ENCODE measurements at places on chromosomes 7 and 10. TPM values are rescaled to one million over a fixed set of nuclear protein-coding genes. Genes with fewer than 3 reads are reported as not detected.

- no peak overlapping the region for H3K27ac ChIP-seq
- H3K4me3 ChIP-seq: no peak overlapping the region
- H3K4me1 ChIP-seq: peaks cover 7% of the 10 kb centered on the region
These were observed 35.8 kb downstream of the NSUN6 start for GRCh38 chr10:18615618-18616017.

DNA sequence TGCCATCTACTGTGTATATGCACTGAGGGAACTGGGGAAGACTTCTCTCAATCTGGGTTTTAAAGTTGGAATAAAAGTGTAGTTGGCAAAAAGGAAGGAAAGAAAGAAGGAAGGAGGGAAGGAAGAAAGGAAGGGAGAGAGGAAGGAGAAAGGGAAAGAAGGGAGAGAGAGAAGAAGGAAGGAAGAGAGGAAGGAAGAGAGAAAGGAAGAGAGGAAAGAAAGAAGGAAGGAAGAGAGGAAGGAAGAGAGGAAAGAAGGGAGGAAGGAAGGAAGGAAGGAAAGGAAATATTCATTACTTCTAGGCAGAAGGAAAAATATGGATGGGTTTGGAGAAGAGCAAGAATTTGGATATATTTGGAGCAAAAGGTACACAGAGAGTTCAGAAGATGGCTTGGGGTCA, 343.6 kb upstream of the AUTS2 start:
- no peaks in the 10 kb centered on the region for H3K36me3 ChIP-seq
- no peaks in the 10 kb centered on the region for H3K27me3 ChIP-seq
- H3K27ac ChIP-seq: no peak overlapping the region
- H3K4me3 ChIP-seq: no peak overlapping the region

GRCh38 chr7:45241339-45242109, 83.9 kb downstream of the RAMP3 start:
- no peak overlapping the region for H3K4me3 ChIP-seq
- no peak for DNase-seq
- H3K36me3 ChIP-seq: no peaks in the 10 kb centered on the region
- H3K27me3 ChIP-seq: no peaks in the 10 kb centered on the region
- H3K27ac ChIP-seq: no peak overlapping the region

DNA sequence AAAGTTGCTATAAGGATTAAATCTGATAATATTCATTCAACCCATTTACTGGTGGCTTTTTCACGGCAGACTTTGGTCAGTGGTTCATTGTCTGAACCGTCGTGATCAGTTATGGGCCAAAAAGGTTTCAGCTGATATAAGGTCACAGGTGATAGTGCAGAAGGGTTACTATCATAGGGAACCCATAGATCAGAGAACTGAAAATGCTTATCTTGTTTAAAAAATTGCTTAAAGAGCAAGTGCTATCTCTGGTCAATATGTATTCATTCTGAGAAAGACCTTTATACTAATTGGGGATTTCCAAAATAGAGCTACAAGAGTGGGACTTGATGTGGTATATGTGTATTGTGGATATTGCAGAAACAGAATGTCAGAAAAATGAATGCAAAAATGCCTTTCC, 147.8 kb upstream of the SEMA3E start:
- no peaks in the 10 kb centered on the region for H3K36me3 ChIP-seq
- H3K4me1 ChIP-seq: no peaks in the 10 kb centered on the region
- DNase-seq: no peak
- no peaks in the 10 kb centered on the region for H3K27me3 ChIP-seq

DNA sequence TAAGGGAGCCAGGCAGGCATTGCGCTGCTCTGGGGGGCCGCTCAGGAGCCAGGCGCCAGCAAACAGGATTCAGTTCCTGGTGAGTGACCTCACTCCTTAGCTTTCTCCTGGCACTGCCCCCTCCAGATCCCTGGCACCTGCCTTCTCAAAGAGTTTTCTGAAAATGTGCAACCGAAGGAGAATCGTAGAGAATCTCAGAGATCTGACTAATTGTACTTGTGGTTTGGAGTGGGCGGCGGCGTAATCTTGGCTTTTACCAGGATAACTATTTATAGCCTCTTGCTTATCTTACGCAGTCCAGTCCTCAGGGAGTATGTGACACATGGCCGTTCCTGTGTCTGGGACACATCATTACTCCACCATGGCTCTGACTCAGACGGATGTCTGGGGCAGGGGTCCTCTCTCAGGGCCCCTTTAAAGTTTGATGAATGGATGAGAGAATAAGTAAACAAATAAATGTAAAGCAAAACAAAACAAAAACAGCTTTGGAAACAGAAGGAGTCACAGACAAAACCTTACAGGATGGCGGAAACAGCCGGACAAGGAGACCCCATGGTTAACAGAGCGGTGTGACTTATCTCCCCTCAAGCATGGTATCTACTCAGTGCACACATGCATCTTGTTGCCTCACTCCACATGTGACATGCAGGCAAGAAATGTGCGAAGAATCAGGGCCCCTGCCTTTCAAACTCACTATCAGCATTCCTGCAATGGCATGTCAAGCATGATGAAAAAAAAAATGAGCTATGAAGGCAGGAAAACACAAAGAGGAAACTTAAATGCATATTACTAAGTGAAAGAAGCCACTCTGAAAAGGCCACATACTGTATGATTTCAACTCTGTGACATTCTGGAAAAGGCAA, 99.7 kb downstream of the TNS3 start:
- H3K27me3 ChIP-seq: no peaks in the 10 kb centered on the region
- peak; percentile 83 for DNase-seq
- H3K4me3 ChIP-seq: no peak overlapping the region
- H3K27ac ChIP-seq: peak overlapping the region; percentile 89

- H3K27ac ChIP-seq: no peak overlapping the region
- DNase-seq: no peak
- no peaks in the 10 kb centered on the region for H3K36me3 ChIP-seq
- H3K4me3 ChIP-seq: no peak overlapping the region
These were observed 46.8 kb downstream of the VIPR2 start for GRCh38 chr7:159097661-159098423.

DNA sequence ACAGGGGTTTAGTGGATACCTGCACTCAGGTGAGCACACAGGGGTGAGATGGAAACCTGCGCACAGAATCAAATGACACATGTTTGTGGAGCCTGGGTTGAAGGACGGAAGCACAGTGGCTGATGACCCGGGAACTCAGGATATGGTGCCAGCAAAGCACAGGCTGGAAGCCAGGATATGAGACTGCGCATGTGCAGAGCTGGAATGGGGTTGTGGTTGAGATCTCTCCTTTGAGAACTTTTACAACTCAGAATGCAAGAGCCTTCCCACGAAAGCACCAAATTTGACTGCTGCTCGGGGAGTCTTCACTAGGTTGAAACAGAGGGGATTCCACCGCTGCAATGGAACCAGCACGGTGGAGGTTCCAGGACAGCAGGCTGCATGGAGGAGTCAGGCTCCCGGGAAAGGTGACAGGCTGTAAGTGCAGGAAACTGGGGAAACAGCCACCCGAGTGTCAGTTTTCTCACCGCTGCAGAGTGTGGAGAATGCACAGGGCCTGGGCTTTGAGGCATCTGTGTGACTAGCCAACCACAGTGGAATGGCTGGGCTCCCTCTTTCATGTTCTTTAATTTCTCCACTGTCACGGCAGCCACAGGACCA, 133.4 kb upstream of the TCERG1L start:
- DNase-seq: no peak
- H3K4me1 ChIP-seq: no peaks in the 10 kb centered on the region
- no peaks in the 10 kb centered on the region for H3K27me3 ChIP-seq
- no peaks in the 10 kb centered on the region for H3K36me3 ChIP-seq
- H3K4me3 ChIP-seq: no peak overlapping the region

GRCh38 chr7:100435401-100436304, 644 bp downstream of the PPP1R35 start:
- H3K4me1 ChIP-seq: peaks cover 31% of the 10 kb centered on the region
- peak overlapping the region; percentile 91 for H3K27ac ChIP-seq
- peak overlapping the region; percentile 51 for H3K4me3 ChIP-seq
- DNase-seq: peak; percentile 33

Gene ENTPD1
- 23.0 TPM for total RNA-seq

Gene ASZ1
- total RNA-seq: not detected

Gene CC2D2B
- total RNA-seq: 0.53 TPM

Gene PTPN12
- 137 TPM for total RNA-seq
